ENCODE measurements at places on chromosomes 4 and X.

- no peak for DNase-seq
Measured at GRCh38 chr4:98610926-98611676, 47.3 kb downstream of the TSPAN5 start.

DNA sequence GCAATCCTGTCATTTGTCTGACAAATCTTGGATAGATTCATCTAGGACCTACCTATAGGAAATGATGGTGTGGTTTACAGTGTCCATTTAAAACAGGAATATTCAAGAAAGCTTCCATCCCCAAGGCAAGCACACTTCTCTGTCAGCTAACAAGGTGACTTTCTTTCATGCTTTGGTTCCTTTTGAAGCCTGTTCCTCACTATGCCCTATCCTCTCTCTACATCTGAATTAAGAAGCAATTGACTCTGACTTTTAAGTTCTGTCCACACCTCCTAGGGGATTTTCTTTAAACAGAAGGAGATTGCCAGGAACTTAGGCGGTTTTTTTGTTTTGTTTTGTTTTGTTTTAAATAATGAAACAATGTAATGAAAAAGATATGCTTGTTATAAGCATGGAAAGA is 1181.4 kb upstream of the TENM3 start:
- DNase-seq = no peak

DNA sequence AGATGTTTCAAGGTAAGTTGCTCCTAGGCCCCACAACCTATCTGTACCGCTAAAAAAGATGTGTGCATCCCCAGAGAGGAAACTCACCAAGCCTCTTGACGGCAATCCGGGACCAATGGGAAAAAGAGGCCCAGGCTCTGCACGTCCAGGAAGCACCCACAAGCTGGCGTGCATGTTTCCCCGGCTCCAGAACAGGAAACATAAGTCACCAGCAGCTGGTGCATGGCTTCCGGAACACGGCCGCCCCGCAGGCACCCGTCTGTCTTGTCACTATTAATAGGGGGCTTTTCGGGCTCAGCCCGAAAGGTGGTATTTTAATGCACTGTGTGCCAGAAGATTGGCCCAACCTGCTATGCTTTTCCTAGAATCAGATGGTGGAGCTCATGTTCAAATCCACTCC is 22.2 kb downstream of the CRMP1 start:
- DNase-seq = no peak

- DNase-seq = no peak
Measured at GRCh38 chr4:10736895-10737294, 52.3 kb upstream of the CLNK start.
